ENCODE measurements at places on chromosomes 1 and 21.

GRCh38 chr1:204696606-204697005 is 11.1 kb upstream of the LRRN2 start:
- no peak for DNase-seq

DNA sequence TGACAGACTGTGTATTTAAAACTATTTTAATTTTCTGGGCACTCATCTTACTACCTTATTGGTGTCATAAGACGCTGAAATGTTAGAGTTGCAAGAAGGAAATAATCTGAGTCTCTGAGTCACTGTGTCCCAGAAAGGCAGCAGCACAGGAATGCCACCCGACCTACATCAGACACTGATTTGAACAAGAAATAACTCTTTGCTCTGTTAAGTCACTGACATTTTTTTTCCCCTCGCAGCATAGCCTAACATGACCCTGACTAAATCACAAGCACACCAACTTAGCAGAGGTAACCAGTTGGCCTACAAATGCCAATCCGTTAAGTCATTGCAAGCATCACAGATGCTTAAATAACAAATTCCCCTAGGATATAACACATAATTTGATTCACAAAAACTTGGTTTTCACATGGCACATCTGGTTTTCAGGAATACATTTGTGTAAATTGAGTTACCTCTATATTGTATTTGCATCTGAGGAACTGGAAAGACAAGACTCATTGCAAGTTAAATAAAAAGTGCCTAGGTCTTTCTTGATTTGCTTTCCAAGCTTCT is 349.1 kb downstream of the SEC16B start:
- no peak for DNase-seq

DNA sequence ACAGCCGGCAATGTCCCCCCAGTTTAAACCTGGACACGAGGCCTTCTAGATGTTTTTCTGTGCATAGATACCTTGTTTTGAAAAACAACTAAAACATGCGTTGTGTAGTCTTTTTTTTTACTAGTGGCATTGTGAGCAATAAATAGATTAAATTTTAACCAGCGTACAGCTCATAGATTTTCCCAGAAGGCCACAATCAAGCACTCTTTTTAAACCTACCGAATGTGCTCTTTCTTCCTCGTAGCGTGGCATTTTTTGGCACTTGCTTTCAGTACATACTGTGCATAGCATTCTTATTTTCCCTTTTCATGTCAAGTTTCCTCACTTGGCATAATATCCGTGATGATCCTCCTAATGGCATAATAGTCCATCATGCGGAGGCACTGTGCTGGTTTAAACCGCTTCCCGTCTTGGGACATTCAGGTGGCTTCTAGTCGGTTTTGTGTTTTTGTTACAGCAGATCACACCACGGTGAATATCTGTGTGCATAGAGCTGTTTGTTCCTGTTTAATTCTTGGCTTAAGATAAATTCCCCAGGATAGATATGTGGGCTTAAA is 95.3 kb downstream of the PDE9A start:
- DNase-seq, result no peak

- DNase-seq, result no peak
Measured at GRCh38 chr1:21579791-21580190, 70.6 kb downstream of the ALPL start.

- no peak for DNase-seq
Measured at GRCh38 chr1:236742421-236743160, 52.5 kb upstream of the MTR start.

- DNase-seq, result no peak
Measured at GRCh38 chr1:180278194-180278515, 48.1 kb downstream of the LHX4 start.

GRCh38 chr1:179910934-179911333 is 28.8 kb downstream of the TOR1AIP1 start:
- no peak for DNase-seq

DNA sequence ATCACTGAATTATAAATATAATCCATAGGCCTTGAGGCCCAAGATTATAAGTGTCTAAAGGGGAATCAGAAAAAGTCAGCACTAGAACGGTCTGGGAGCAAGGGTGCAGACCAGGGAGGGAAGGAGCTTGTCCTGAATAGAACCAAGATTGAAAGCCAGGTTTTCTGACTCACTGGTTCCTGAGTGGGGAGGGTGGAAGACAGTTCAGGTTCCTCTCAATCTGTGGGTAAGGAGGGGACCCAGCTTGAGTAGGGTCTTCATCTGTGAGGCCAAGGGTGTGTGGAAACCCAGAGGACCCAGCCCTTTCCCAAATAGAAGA is 842 bp downstream of the LENEP start:
- no peak for DNase-seq

GRCh38 chr1:178612261-178612660 is 99.4 kb downstream of the TEX35 start:
- no peak for DNase-seq

- DNase-seq, result no peak
Measured at GRCh38 chr1:30846587-30846986, 62.0 kb downstream of the SDC3 start.

DNA sequence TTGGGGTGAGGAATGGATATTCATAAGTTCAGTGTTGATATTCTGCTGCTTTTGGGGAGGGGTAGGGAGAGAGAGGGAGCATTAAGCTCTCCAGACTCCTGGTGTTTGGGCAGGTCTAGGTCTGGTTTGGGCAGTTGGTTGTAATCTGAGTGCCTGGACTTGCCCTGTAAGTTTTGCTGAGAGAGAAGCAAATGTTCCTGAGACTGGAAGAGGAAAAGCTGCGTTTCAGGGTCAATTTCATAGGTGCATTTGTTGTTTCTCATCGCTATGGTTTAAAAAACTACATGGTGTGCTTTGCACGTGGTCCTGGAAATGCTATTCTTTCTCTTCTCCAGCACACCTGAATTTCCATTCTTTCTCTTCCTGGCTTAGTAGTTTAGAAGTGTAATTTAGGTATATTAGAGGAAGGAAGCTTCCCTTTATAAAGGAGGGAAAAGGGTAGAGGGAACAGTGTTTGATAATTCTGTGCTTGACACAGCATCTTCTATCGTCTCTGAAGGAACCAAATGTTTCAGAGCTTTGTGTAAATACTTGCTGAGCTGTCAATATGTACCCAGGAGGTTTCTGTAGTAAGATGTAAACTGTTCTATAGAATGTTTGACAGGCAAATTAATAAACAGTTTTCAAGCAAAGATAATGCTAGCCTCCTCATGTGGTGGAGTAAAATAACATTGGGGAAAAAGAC is 6.3 kb downstream of the ARID1A start:
- DNase-seq, result no peak

- DNase-seq, result no peak
Measured at GRCh38 chr21:46650476-46651098, 15.1 kb downstream of the PRMT2 start.

DNA sequence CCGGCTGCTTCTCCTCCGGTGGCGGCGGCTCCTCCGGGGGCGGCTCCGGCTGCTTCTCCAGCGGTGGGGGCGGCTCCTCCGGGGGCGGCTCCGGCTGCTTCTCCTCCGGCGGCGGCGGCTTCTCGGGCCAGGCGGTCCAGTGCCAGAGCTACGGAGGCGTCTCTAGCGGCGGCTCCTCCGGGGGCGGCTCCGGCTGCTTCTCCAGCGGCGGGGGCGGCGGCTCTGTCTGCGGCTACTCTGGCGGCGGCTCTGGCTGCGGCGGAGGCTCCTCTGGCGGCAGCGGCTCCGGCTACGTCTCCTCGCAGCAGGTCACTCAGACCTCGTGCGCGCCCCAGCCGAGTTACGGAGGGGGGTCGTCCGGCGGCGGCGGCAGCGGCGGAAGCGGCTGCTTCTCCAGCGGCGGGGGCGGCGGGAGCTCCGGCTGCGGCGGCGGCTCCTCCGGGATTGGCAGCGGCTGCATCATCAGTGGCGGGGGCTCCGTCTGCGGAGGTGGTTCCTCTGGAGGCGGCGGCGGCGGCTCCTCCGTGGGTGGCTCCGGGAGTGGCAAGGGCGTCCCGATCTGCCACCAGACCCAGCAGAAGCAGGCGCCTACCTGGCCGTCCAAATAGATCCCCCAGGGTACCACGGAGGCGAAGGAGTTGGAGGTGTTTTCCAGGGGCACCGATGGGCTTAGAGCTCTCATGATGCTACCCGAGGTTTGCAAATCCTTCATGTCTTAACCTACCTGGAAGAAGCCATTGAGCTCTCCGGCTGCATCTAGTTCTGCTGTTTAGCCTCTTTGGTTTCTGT is 2.0 kb downstream of the LORICRIN start:
- DNase-seq, result no peak

DNA sequence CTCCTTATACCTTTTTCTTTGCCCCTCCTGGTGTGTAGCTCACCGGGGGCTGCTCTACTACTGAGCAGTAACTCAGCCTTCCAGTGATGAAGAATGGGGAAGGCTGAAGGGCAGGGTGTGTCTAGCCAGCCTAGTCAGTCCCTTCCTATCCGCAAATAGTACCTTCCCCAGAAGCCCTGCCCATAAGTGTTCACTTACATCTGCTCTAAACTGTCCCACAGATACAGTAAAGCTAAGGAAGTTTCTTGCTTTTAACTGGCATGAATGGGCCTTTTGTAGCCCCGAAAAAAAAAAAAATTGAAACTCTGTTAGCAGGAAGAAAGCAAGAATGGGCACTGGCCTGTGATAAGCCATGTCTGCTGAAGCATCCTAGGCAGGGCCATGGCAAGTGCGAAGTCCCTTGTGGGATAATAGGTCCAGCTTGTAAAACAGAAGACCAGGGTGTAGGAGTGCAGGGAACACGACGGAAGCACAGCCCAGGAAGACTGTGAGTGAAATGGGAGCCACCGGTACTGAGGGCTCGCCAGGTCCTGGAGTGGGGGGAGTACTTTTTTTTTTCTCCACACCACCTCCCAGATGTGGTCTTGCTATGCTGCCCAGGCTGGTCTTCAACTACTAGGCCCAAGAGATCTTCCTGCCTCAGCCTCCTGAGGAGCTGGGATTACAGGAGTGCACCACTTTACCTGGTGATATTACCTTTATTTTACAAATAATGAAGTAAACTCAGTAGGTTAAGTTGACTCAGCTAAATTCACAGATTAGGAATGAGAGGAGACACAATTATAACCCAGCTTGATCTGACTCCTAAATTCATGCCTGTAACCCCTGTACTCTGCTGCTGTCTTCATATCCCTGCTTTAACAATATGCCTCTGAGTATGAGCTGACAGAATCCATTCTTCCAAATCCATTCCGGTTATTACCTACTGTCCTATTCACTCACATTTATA is 347.5 kb downstream of the SMYD3 start:
- DNase-seq, result no peak

DNA sequence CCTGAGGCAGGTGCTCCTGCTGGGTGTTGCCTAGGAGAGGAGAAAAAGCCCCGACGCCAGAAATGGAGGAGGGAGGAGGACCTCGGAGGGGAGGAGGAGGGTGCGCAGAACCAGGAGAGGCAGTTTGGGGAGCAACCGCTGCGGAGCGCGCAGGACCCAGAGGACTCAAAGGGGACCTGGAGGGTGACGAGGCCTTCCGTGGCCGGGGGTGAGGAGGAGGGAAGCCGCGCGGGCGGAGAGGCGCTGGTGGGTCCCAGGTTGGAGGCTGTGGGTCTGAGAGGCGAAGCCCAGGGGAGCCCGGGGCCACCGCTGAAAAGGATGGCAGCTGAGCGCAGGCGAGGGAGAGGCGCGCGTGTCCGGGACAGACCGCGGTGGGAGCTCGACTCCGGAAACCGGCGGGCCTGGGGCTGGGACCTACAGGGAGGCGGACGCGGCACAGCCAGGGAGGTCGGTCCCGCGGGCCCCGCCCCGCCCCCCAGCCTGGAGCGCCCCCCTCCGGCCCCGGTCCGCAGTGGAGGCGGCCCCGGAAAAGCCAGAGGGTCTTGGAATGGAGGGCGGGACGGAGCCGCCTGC is 15.1 kb downstream of the RNF223 start:
- DNase-seq, result peak; percentile 30

GRCh38 chr1:93087532-93087931 is 8.4 kb downstream of the MTF2 start:
- no peak for DNase-seq

GRCh38 chr1:207429963-207430362 is 24.2 kb upstream of the CR2 start:
- DNase-seq, result no peak

- no peak for DNase-seq
Measured at GRCh38 chr1:155079487-155080311, 1.1 kb downstream of the EFNA3 start.

GRCh38 chr1:119587341-119587740 is 60.7 kb downstream of the ZNF697 start:
- peak; percentile 70 for DNase-seq

DNA sequence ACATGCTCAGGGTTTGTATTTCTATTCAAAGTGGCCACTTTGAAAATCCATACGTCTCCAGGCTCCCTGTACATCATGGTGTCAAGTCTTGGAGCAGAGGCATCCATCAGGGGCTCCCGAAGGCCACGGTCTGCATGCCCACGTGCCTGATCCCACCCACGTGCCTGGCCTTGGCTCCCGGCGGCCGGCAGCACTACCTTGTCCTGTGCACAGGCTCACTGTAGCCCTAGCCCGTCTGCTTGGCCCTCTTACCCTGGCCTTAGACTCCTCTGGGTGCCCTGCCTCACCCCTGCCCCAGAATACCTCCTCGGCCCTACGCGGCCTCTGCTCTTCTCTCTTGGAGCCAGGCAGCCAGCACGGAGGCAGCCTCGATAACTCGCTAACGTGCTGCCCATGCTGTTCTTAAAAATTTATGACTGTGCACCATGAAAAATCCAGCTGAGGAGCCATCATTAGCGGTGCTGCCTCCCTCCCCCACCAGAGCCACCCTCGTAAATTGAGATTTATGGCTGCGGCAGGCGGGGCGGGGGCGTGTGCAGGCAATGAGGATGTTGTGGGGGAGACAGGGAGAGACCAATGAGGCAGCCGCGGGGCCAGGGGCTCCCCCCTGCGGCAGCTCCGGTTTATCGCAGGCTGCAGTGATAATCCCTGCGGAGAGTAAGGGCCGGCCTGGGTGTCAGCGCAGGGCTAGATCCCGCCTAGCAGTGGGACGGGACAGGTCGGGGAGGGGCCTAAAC is 24.6 kb downstream of the DMAP1 start:
- DNase-seq, result no peak

DNA sequence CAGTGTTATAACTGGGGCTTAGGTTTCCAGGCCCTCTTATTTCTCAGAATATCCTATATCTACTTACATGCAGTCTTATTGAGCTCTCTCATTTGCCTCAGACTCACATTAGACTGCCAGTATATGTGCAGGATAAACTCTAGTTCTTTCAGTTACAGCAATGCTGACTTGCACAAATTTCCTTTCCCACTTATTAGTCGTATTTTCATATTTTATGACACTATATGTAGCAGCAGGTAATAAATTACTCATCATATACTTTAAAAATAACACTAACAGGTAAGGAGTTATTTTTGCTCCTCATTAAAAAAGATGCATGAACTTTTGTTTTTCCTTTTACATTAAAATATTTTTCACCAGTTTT is 65.7 kb downstream of the GADD45A start:
- DNase-seq, result no peak
